ENCODE measurements at places on chromosomes 1 and 21.
A peak's percentile ranks its signal among the peaks of the same experiment; 100 is the strongest.

DNA sequence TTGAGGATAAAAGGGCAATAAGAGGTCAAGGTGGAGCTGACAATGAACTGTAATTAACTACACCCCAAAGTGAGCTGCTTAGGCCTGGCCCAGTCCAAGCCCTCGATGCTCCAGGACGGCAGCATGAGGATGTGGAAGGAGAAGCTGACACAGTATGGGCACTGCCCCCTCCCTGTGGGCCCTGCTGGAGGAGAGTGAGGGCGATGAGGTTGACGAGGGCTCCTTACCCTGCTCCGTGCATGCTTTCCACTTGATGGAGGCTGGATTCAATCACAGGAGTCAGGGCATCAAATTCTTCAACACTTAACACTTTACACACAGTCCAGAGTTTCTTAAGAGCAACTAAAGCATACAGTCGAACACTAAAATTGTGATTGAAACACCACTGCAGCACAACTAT lies 32.4 kb downstream of the COA6 start:
- no peak for DNase-seq

DNA sequence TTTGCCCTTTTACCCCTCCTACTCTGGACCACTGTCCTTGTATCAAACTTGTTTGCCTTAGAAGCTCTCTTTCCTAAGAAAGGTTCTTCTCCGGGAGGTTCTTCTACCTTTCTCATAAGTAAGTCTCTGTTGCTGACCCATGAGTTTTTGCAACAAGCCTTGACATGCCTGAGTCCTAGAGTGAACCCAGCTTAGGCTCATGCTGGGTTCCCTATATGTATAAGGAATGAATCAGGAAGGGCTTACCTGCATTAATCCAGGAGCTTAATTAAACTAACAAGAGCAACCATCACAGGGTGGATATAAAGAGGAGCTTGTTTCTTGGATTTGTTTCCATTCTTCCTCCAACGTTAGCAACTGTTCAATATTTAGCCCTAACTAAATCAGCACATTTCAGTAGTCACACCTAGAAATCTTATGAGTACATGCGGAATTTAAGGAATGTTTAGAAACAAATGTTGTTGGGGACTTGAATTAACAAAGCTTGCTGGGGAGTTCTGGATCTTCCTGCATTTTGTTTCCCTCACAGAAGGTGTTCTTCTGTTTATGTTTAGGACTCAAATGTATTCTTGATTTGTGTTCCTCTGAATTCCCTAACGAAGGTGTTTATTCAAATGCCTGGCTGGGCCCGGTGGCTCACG lies 64.3 kb upstream of the RAB3GAP2 start:
- no peak for DNase-seq

GRCh38 chr1:244834543-244835275 lies 749 bp upstream of the COX20 start:
- DNase-seq, result peak; percentile 63

DNA sequence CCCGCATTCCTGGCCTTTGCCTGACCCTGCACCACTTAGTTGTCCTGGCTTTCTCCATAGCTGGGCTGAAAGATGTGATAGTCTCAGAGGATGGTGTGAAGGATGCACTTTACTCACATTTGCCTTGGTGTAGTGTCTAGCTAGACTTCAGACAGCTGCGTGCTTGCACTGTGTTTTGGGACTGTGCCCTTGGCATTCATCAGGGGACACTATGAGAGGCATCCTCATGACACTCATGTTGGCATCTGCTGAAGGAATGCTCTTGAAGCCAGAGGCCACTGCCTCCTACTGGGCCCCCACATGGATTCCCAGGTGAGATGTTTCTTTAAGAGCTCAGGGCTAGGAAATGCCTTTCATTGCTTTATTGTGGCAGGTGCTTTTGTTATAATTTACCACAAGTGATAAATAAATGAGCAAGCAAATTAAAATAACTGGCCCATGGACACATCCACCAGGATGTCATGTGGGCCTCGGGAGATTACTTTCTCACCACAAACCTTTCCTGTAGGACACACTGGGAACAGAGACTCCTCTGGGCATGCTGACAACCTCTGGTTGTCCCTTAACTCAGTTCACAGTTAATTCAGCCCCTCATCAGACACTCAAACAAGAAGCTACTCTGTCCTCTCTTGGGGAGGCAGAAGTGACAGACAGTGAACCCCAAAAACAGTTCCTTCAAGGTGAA lies 99.4 kb upstream of the SPATA6 start:
- DNase-seq, result no peak

DNA sequence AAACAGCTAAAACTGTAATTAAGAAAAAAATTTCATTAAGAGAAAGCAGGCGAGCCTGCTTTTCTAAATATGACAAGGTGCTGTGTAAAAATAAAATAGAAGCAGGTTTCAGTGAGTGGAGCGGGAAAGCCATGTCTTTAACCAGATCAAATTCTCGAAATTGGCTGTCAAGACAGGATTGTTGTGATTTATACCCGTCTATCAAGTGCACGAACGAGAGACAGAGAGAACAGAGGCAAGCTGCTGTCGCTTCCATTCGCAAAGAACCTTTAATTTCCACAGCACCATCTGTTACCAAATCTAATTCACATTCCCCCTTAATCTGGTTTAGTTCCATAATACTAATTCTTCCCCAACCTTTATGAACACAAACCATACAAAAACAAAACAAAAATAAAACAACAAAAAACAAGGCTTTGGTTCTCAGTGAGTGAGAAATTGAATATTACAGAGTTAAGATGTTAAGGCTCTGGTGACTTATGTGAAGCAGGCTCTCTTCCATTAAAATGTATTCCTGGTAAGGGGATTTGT lies 35.0 kb downstream of the ESRRG start:
- DNase-seq, result no peak
